ENCODE measurements at places on chromosomes 13 and 19.

GRCh38 chr13:113042456-113042855, 63.1 kb upstream of the F7 start:
- no peak for DNase-seq

DNA sequence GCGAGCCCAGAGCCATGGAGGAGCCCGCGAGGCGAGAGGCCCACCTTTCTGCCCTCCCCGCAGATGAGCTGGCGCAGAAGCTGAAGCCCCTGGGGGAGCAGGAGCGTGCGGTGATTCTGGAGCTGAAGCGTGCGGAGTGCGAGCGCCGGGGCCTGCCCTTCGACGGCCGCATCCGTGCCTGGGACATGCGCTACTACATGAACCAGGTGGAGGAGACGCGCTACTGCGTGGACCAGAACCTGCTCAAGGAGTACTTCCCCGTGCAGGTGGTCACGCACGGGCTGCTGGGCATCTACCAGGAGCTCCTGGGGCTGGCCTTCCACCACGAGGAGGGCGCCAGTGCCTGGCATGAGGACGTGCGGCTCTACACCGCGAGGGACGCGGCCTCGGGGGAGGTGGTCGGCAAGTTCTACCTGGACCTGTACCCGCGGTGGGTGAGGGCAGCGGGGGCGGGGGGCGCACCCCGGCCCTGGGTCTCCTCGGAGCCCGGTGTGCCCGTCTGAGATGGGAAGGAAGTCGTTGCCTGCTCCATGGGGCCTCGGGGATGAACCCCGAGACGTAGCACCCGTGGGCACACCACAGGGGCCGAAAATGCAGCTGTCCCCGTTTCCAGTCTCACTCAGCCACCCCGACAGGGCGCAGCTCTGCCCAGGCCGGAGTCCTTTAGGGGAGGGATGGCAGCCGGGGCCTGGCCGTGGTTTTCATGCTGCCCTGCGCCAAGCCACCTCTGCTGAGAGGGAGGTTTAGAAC, 12.1 kb upstream of the ZNF554 start:
- DNase-seq: no peak

DNA sequence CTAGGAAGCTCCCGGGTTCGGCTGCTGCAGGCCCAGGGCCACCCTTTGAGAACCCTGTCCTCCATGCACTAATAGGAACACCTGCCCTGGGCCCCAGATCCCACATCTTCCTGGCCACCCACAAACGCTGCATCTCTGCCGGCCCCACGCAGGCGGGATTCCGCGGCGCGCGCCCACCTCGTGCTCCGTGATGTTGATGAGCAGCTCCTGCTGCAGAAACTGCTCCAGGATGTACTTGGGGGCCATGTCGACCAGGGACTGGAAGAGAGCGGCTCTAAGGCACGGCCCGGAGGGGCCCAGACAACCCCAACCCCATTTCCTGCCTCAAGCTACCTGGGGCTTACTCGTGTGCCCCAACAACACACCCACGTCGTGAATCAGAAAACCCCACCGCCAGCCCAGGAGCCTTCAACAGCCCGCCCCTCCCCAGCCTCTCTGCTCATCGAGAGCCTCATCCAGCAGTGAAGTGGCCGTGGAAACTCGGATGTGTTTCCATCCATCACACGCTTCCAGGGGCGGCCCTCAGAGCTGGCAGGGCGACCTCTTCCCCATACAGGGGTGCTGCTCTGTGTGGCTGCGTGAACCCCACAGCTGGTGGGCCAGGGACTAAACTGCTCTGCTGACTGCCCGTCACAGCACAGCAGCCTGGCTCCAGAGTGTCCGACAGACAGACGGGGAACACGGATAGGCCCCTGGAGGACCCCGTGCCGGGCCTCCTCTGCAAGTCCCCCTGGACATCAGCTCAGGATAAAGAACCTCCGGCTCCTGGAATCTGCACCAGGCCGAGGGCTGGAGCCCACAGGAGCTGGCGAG, 4.2 kb downstream of the POLR2E start:
- DNase-seq: no peak

DNA sequence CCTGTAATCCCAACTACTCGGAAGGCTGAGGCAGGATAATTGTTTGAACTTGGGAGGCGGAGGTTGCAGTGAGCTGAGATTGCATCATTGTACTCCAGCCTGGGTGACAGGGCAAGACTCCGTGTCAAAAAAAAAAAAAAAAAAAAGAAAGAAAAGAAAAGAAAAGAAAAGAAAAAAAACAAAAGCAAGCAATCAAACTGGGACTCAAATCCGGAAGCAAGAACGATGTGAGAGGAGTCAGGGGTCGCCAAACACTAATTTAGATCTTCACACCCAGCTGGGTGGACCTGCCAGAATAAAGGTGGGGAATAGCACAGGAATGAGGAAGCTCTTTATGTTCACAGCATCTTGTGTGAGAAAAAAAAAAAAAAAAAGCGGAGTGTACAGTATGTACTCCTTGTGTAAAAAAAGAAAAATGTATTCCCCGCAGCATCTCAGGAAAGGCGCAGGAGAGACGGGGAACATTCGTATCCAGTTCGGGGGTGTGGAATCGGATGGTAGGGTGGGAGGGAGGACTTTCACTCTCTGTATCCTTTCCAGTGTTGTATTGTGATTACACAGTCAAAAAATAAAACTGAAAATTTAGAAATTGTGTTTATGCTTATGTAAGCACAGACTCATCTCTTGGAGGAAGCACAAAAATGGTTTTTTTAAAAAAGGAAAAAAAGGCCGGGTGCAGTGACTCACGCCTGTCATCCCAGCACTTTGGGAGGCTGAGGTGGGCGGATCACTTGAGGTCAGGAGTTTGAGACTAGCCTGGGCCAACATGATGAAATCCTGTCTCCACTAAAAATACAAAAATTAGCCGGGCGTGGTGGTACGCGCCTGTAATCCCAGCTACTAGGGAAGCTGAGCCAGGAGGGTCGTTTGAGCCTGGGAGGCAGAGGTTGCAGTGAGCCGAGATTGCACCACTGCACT, 7.6 kb downstream of the DNAJB1 start:
- no peak for DNase-seq

GRCh38 chr13:39965309-39965708, 309.8 kb downstream of the COG6 start:
- DNase-seq: no peak

GRCh38 chr13:81388400-81388799, 1047.5 kb upstream of the SPRY2 start:
- DNase-seq: no peak

DNA sequence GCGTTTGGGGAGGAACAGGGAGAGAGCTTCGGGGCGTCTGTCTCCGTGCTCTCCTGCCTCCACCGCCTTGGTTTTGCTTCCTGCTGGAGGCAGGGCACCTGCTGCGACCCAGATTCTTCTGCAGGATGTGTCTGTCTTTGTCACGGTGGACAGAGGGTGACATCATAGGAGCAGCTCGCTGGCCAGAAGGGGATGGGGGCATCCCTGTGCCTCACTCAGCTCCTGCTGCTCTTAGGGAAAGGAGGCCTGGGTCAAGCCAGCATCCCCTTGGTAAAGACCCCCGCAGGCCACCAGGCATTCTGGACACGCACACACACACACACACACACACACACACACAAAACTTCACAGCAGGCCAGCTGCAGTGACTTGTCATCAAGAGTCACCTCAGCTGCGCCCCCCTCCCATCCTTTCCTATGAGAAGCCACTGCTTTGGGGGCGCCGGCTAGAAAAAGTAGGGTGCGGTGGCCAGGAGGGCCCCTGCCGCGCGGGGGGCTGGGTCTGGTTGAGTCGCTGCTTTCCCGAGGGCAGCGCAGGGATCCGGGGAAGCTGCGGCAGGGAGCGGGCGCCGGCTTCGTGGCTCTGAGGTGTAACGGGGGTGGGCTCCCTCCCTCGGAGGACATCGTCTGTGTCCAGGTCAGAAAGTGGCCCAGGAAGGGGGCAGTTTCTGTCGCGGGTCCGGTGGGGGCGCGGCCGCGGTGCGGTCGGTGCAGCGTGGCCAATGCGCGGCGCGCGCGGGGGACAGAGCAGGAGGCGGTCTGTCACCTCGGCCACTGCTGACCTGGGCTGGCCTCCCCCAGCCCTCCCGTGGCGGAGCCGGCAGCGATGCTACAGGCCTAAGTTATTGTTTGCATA, 15.8 kb upstream of the NPAS1 start:
- no peak for DNase-seq

DNA sequence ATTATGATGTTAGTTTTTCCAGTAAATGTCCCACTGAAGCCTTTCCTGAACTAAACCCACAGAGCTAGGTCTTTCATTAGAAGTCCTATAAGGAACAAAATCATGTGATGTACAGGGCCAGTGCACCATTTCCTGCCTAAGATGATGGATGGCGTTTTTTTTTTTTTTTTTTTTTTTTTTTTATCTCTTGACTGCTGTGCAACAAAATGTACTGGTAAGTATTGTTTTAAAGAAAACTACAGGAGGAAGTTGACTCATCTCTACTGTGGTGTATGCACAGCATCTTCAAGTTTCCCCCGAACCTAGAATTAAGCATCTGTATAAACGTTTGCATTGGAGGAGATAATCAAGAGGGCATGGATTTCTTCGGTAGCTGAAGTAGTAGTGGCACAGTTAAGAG, 197.5 kb downstream of the NBEA start:
- DNase-seq: no peak

DNA sequence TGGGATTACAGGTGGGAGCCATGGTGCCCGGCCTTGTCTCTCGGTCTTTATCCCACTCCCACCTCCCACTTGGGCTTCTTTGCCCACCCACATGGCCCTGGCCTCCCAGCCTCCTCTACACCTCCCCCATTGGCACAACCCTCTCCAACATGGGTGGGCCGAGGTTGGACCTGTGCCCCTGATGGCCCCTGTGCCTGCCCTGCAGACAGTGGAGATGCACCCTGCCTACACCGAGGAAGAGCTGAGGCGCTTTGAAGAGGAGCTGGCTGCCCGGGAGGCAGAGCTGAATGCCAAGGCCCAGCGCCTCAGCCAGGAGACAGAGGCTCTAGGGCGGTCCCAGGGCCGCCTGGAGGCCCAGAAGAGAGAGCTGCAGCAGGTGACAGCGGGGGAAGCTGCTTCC, 12.6 kb upstream of the DHDH start:
- no peak for DNase-seq

- DNase-seq: no peak
Observed at GRCh38 chr13:73158851-73159250, 100.0 kb downstream of the KLF5 start.

DNA sequence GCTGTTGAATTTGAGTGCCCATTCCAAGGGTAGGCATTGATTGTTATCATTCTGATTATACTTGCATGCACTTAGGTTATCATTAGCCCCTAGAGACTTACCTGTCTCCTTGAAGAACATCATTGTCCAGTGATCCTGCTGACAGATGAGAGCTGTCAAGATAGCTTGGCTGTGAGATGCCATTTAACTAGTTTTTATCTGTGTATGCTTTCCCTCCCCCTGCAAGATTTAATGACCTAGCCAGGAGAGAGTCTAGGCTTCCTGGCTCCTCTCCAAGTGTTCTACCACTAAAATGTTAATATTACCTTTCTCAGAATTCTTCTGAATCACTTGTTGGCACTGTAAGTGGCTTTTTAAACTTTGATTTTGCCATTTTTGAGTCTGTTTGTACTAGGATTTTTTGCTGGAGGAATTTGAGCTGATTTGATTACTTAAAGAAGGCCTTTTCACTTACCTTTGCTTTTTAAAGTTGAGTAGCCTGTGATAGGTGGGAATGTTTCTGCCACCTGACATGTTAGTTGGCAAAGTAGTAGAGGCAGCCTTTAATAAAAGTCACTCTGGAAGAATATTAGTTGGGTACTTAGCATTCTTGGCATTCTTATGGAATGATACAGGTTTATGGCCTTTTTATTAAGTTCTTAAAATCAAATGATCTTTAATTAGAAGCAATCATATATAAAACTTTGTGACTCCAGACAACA, 41.1 kb downstream of the ARHGAP35 start:
- DNase-seq: no peak

DNA sequence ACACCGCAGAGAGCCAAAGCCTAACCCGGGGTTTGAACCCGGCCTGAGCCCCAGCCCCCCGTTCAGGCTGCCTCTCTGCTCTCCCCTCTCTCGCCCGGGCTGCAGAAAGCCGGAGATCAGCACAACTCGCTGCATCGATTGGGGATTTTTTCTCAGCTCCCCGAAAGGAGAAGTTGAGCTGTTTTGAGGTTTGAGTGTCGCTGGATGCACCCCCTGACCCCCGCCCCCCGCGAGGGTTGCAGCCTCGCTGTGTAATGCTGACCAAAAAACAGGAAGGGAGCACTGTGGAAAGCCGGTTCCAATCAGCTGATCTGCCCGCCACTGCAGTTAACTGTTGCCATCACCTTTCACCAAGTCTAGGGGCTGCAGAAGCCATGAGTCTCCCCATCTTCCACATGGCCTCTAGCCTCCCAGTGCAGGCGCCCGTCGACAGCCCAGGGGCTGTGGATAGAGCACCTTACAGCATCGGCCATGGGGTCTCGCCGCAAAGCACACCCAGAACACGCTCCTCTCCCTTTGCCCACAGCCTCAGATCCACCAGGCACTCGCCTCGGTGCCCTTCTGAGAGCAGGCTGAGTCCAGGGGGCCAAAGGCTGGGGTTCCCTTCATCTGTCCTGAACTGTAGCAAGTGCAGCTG, 34.5 kb downstream of the MYO9B start:
- DNase-seq: no peak
